ENCODE measurements at places on chromosomes 7 and 10.

DNA sequence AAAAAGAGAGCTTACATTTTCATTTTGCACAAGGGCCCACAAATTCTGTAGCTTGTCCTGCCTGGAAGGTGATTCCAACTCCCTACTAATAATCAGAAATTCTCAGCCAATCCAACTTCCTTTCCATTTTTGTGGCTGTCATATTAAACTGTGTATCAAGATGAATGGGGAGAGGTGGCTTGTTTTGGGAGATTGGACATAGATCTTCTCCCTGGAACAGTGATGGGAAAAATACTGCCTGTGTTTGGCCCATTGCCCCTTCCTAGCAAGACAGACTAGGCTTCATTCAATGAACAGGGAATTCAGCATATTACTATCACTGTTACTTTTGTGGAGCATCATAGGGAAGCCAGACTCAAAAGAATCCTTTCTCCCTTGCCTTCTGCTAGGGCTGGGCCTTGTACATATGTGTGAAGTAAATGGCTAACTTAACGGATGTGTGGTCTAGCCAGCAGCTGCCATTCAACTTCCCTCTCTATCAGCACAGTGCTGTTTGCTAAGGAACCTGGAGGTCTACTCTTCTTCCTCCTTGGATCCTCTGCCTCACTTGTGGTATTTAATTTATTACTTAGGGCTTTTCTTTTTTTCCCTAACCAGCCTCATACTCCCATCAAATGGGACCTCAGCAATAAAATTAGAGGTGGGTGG is 326.0 kb downstream of the BICC1 start:
- DNase-seq = no peak

DNA sequence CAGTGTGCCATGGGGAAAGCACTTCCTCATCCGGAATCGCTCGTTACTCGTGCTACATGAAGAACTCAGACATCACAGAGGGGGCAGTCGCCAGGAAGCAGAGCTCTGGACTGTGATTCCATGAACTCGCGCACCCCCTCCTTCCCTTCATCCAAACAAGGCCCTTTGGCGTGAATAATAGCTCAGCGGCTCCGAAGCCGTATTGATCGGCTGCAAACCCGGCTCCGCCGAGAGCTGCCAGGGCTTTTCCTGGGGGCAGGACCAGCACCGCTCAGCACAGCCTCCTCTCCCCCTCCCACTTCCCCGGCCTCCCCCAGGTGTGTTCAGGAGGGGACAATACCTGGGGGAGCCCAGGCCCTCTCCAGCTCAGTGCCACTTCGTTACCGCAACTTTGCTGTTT is 129.0 kb upstream of the TCF7L2 start:
- no peak for DNase-seq

GRCh38 chr10:132804785-132805426 is 19.0 kb upstream of the NKX6-2 start:
- no peak for DNase-seq

DNA sequence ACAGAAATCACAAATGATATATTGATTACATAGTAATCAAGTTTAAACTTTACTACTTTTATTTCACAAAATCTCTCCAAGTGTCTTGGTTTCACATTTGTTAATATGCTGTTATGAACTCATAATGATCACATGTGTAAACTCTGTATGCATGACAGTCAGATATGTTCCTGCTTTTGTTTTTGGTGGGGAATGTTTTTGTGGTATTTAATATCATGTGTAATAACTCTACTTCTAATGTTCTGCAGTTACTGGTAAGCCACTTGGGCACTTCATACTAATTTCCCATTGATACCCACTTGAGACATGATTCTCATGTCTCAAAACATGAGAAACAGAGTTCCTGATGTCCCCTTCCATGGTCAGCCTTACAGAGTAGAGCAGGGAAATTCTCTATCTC is 109.1 kb upstream of the INHBA start:
- DNase-seq = no peak

DNA sequence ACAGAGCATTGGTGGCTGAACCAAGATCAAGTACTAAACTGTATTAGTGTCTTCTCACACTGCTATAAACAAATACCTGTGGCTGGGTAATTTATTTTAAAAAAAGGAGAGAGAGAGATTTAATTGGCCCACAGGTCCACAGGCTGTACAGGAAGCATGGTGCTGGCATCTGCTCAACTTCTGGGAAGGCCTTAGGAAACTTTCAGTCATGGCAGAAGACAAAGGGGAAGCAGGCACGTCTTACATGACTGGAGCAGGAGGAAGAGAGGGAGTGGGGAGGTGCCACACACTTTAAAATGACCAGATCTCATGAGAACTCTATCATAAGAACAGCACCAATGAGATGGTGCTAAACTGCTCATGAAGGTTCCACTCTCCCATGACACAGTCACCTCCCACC is 95.2 kb upstream of the JCAD start:
- no peak for DNase-seq

DNA sequence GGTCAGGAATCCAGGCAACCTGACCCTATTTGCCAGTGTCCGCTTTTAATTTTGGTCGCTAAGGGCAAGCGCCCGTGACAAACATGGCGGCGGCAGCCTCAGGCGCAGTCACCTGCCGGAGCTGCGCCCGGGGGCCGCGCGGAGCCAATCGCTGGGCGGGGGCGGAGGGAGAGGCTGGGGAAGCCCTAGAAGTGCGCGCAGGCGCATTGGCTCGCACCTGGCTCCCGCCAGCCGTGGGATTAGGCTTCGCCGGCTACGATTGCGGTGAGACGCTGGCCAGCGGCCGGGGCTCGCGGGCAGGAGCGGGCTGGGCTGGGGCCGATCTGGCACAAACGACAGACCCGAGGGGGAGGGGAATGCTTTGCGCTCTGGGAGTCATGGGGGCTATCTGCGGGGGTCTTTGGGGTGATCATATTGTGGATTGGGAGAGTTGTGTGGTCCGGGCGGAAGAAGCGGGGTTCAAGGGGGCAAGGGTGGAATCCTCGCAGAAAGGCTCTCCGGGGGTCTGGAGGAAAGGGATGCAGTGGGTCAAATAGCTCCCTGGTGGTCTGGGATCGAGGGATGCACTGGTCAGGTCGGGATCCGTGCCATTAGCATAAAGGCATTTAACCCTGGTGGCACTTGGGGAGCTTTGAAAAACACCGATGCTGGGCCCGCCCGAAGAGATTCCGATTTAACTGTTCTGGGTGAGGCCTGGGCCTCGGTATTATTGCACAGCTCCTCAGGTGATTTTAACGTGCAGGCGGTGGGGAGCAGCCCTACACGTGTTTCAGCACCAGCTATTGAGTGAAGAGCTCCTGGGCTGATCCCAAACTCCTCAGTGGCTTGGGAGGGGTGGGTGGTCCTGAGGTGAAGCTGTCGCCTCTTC is 10.1 kb upstream of the C10orf95 start:
- DNase-seq = peak; percentile 96

Measured in T-helper 1 cell (primary cell).